Bronchial epithelial cell (primary cell): ENCODE measurements at places on chromosomes 1 and 21. TPM values are rescaled to one million over a fixed set of nuclear protein-coding genes. Genes with fewer than 3 reads are reported as not detected.

The SLC35D1 gene
- 9.5 and 13.3 TPM in 2 replicates for total RNA-seq

GRCh38 chr1:77781683-77782082 lies 2.2 kb downstream of the MIGA1 start:
- DNase-seq = no peak

GRCh38 chr1:234772345-234773147 lies 162.6 kb upstream of the IRF2BP2 start:
- DNase-seq = peak; percentile 99

DNA sequence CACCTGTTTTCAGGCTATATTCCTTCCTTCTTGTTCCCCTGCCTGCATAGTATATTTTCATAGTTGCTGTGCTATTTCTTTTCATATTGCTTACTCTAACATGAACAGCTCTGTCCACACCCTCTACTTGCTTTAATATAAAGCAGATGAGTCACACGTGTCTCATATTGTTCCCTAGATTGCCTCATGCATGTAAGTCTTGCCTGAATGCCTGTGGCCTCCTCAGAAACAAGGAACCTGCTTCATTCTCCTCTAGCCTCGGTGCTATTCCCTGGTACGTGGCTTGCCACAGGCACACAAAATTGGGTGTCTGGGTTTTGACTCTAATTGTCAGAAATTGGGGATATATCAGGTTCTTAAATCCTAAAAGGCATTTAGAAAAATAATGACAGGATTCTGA lies 16.5 kb upstream of the PKP1 start:
- DNase-seq = peak; percentile 99

GRCh38 chr1:184187097-184187496 lies 135.6 kb downstream of the TSEN15 start:
- DNase-seq = no peak
